ENCODE measurements at places on chromosomes 4 and X.

- DNase-seq, result no peak
Observed at GRCh38 chr4:8656711-8657380, 64.3 kb downstream of the CPZ start.

DNA sequence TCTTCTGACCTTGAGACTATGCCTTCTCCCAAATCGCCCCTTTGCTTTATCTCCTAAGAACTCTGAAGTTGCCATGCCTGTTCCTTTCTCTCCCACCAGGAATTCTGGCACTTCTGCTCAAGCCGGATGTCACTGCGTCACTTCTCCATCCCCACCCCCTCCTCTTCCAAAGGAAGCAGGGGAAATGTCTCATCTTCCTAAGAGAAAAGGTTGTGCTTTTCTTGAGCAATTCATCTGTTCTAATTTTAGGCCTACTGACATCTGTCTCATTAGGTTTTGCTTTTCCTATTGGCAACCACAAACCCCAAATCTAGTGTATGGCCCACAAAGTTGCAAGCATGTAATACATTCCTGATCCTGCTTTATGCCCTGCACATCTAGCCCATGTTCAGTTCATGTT is 163.1 kb upstream of the PLAC1 start:
- no peak for DNase-seq

GRCh38 chr4:173212379-173212778 is 43.8 kb downstream of the GALNT7 start:
- no peak for DNase-seq

GRCh38 chr4:19823781-19824180 is 427.9 kb upstream of the SLIT2 start:
- no peak for DNase-seq

DNA sequence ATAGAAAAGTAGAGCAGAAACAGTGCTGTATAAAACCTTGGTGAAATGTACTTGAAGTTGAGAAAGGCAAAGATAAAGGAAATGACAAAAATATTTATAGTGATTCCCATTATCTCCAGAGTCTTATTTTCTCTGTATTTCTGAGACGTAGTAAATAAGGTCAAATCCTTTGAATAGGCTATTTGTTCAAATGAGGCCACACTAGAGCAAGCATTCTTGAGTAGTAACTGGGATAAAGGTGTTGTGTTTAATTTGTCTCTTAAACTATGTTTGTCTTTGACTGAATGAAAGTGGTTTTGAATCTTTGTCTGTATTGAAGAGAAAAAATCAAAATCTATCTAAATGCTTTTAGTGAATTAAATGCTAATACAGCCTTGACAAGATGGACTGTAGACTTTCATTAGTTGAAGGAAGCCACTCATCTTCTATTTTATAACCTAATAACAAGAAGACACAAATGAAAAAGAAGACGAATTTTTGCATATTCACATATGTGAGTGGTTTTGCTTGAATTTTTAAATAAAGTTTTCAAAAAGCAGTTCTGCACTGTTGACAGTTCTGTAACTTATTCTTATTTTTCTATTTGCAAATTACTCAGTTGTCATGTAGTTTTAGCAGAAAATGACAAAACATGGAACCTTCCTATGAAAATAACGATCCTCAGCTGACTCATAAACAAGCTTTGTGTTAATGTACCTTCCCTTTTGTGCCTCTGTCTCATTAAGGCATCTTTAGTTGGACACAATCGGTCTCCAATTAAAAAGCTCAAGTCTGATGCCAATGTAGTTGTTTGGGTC is 94.8 kb upstream of the PCDH18 start:
- DNase-seq, result no peak

- no peak for DNase-seq
Observed at GRCh38 chr4:159096434-159096833, 6.4 kb upstream of the RAPGEF2 start.

DNA sequence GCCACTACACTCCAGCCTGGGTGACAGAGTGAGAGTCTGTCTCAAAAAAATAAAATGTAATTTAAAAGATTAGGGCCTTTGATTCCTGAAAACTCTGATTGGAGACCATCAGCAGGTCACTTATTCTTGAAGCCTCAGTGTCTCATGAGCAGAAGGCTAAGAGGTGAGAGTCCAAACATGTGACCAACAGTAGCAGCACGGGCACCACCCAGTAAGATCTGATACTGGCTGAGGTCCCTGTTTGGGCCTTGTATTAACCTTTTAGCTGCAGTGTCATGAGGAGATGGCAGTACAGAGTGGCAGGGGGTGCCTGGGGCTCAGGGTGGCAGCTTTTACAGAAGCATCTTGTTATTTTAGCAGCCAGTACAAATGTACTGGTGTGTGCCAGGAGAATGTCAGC is 89.3 kb downstream of the FHDC1 start:
- no peak for DNase-seq

- no peak for DNase-seq
Observed at GRCh38 chrX:29090811-29091210, 503.6 kb downstream of the IL1RAPL1 start.

GRCh38 chr4:56902703-56903102 is 5.0 kb upstream of the REST start:
- no peak for DNase-seq

DNA sequence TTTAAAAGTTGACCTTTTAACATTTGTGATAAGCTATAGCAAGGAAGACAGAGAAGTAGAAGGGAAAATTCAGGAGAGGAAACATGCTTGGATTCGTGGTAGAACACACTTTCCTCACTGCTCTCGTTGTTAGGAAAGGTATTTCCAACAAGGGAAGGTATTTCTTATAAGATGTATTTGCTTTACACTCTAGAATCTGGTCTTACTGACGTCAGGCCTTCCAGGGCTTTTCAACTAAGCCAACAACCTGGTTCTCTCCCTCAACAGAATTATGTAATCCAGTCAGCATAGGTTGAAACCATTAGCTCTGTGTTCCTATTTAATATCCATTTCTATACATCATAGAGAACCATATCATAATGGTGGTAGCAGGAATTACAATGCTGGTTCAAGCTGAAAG is 241.9 kb downstream of the SLC39A8 start:
- DNase-seq, result no peak

GRCh38 chrX:101619364-101619763 is 1.6 kb upstream of the ARMCX6 start:
- DNase-seq, result no peak

GRCh38 chr4:7507381-7507780 is 72.7 kb upstream of the PSAPL1 start:
- DNase-seq, result no peak

DNA sequence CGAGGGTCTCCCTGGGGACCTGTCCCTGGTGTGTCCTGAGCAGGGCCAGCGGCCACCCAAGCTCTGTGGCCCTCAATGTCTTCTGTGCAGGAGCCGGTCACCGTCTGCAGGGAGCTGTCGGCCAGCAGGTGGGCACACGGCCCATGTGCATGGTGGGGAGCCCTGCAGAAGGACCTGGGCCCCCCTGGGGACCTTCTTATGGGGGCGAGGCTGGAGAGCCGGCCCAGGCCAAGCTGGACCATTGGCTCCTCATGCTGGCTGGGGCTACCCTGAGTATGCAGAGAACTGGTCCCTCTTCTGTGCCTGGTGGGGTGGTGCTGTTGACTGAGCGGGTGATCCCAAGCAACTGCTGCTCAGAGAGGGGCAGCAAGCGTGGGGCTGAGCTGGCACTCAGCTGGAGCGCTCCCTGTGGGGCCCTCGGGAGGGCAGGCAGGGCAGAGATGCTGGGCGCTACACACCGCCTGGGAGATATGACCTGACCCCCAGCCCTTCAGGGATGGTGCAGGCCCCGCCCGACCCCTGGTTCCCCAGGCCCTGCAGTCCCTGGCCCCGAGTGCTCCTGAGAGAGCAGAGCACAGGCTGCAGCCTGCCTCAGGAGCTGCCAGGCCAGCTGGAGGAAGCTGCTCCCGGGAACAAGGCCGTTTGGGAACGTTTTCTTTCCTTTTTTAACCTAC is 14.8 kb downstream of the NAT8L start:
- DNase-seq, result no peak

DNA sequence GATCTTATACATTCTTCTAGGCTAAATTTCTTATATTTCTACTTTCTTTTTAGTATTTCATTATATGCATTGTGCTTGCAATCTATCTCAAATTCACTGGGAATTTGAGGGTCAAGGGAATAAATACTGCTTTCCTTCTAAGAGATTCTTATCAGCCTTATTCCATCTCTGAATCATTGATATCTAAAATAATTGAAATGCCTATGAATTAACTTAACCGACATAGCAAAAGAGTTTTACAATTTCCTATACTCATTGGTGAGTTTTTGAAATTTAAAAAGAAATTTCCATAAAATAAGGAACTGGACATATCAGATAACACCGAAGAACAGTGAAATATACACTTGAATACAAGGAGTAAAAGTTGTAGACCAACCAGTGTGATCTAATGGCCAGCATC is 373.7 kb downstream of the NAF1 start:
- no peak for DNase-seq

- no peak for DNase-seq
Observed at GRCh38 chr4:79281566-79282359, 44.1 kb downstream of the NAA11 start.

DNA sequence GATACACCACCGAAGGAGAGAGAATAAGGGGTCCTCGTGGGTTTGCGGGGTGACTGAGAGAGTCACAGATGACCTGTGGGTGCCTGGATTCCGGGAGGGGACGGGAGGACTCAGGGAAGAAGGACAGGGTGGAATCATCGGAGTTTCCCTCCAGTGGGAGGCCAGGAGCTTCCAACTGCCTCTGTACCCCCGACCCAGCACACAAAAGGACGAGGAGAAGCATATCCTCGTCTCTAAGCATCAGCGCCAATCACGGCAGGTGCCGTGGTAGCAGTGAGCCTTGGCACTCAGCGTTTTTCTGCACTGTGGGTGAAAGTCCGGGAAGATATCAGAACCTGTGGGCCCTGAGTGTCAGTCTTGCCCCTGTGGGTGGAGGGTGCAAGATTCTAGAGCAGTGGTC is 62.0 kb downstream of the ASMT start:
- no peak for DNase-seq

DNA sequence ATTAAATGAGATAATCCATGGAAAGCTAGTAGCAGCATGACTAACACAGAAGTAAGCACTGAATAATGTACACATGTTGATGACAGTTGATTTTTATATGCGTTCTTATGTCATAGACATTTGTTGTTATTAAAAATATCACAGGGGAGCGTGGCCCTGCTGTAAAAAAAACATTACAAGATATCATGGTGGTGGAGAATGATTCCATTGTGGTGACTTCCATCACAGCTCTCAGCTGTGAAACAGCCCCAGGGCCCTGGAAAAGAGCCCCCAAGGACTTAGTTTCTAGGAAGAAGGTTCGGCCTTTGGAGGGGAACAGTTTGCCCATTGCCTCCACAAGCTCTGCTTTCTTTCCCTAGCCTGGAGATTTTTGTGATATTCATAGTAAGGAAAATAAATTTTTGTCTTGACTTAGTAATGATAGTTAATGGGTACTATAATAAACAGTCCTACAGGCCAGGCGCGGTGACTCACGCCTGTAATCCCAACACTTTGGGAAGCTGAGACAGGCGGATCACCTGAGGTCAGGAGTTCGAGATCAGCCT is 49.9 kb downstream of the FAM114A1 start:
- no peak for DNase-seq

DNA sequence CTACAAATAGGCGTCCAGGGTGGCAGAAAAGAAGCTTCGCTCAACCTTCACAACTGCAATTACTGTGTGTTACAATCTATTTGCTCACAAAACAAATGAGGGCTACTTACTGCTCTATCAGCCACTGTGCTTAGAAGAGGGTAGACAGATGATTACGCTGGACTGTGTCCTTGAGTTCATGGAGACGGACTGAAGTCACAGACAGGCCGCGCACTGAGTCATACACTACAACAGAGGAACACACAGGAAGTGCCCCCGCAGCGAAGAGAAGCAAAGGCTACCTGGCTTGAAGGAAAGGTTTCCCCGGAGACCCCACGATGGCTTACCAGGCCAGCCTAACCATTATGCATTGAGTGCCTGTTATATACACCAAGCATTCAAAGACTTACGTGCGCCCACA is 25.6 kb downstream of the FAT1 start:
- DNase-seq, result no peak

GRCh38 chrX:150573702-150574101 is 5.3 kb downstream of the MTM1 start:
- no peak for DNase-seq

DNA sequence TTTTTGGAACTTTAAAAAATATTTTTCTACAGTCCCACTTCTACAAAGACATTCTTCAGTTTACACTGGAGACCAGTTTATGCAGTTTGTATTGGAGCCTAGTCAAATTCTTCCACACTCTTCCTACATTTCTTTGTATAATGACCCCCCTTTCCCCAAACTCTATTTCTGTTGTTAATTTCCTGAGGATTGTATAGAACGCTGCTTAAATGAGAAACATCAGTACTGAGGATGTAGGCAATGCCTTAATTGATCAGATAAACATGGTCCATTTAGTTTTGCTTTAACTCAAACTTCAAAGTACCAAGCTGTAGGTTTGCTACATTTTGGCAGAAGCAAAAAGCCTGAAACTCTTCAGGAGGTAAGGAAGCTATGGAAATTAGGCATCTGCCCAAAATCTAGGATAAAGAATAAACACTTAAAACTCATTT is 155.5 kb downstream of the SLC7A11 start:
- no peak for DNase-seq

DNA sequence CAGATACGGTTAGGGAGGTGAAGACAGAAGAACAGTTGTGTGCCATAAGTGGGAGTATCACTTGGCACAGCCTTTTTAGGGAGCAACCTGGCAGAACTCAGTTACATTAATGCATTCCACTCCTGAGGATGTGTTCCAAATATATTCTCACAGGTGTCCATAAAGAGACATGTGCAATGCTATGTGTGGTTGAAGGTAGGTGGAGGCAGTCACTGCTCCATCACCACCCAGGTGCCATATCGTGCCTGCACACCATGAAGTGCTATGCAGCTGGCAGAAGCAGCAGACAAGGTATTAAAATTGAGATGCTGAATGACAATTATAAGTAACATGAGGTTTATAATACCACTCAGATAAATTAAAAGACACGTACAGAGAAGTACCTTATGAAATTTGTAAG is 248.0 kb upstream of the SFRP2 start:
- DNase-seq, result no peak

GRCh38 chr4:118941799-118942198 is 53.1 kb downstream of the SYNPO2 start:
- no peak for DNase-seq
